Lung (tissue), 17 donors: ENCODE measurements at places on chromosomes 12 and 14. TPM values are rescaled to one million over a fixed set of nuclear protein-coding genes. Genes with fewer than 3 reads are reported as not detected.
A peak's percentile ranks its signal among the peaks of the same experiment; 100 is the strongest.

GRCh38 chr14:93734086-93734822 lies 54.0 kb downstream of the PRIMA1 start:
- no peak overlapping the region for H3K4me3 ChIP-seq
- no peak for DNase-seq
- H3K27me3 ChIP-seq, result no peaks in the 10 kb centered on the region
- H3K27ac ChIP-seq, result no peak overlapping the region

DNA sequence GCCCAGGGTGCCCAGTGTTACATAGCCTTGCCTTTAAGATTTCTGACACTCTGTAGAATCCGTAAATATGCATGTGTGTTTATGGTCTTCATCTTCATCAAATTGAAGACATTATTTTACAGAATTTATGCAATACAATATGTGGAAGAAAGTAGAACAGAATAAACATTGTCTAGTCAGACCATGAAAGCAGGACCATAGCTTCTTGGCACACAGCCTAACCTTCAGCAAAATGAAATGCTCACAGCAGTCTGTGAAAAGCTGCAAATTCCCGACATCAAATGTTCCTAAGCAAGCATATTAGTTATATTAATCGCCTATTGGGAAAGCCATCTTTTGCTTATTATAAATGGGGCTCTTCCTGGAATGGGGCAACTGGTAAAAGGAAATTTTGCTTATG lies 111.3 kb upstream of the GARIN2 start:
- no peaks in the 10 kb centered on the region for H3K4me1 ChIP-seq
- no peak overlapping the region for H3K4me3 ChIP-seq
- DNase-seq, result peak; percentile 27
- H3K27ac ChIP-seq, result no peak overlapping the region
- H3K27me3 ChIP-seq, result no peaks in the 10 kb centered on the region
- no peaks in the 10 kb centered on the region for H3K36me3 ChIP-seq

TRIM9 gene
- 0.38 TPM for polyA plus RNA-seq

DNA sequence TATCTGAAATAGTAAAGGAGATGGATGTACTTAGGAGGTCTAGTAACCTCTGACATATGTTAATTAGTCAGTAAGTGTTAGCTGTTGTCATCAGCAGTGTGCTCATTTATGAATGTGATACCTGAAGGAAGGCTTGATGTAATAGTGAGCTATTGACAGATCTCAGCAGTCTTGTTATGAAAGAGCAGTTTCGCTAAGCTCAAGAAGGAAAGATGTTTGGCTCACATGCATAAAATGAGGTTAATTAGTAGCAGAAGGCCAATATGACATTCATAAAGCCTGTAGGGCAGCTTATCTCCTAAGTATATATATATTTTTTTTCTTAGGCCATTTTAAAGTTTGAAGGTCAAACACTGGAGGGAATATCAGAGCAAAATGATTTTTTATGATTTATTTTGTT lies 2.8 kb downstream of the FAM234B start:
- H3K36me3 ChIP-seq, result no peaks in the 10 kb centered on the region
- no peak for DNase-seq
- peaks cover 3% of the 10 kb centered on the region for H3K27me3 ChIP-seq
- no peak overlapping the region for H3K27ac ChIP-seq
- H3K4me1 ChIP-seq, result no peaks in the 10 kb centered on the region

DNA sequence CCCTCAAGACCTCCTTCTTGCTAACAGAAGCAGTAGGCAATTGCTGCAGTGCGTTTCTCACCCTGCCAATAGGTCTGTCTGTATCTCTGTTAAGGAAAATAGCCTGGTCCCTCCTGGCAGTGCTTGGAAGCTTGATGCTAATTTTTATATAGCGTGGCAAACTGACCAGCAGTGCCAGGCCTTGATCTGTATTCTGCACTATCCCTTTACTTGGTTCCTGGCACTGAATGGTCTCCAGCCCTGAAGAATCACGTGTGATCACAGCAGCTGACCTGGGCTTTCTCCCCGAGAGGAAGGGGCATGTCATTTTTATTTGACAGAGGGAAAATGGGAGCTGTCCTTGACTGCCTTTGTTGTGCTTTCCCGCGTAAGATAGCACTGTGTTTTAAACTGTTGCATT lies 48.7 kb upstream of the TRAF3 start:
- no peak for DNase-seq
- no peak overlapping the region for H3K4me3 ChIP-seq
- no peak overlapping the region for H3K27ac ChIP-seq
- peaks cover 46% of the 10 kb centered on the region for H3K36me3 ChIP-seq
- H3K27me3 ChIP-seq, result no peaks in the 10 kb centered on the region

ESPL1 gene
- 0.97 TPM for polyA plus RNA-seq

DNA sequence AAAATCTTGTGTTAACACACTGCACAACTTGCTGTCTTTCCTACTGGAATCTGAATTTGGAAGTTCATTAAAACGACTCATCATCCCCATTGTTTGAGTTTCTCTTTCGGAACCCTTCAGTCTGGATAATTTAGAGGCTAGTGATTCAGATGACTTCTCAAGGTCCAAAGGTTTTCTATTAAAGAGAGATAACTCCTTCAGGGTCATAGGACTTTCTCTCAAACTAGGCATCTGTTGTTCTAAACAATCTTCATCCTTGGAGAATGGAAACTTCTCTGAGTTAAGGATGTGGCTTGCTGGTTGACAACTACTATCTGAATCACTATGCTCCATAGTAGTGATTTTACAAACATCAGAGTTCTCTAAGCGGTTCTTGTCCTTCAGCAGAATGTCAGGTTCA lies 4.4 kb downstream of the MLH3 start:
- H3K27ac ChIP-seq, result no peak overlapping the region
- peaks cover 65% of the 10 kb centered on the region for H3K4me1 ChIP-seq
- H3K36me3 ChIP-seq, result peaks cover 3% of the 10 kb centered on the region
- no peaks in the 10 kb centered on the region for H3K27me3 ChIP-seq

GRCh38 chr14:43356979-43357545 lies 1150.0 kb downstream of the FSCB start:
- no peak overlapping the region for H3K27ac ChIP-seq
- H3K4me1 ChIP-seq, result no peaks in the 10 kb centered on the region
- no peaks in the 10 kb centered on the region for H3K27me3 ChIP-seq
- no peaks in the 10 kb centered on the region for H3K36me3 ChIP-seq
- DNase-seq, result peak; percentile 53
- H3K4me3 ChIP-seq, result no peak overlapping the region

RPGRIP1 gene
- 0.33 TPM for polyA plus RNA-seq

GRCh38 chr14:45893127-45893526 lies 640.1 kb upstream of the MIS18BP1 start:
- no peak overlapping the region for H3K4me3 ChIP-seq
- H3K4me1 ChIP-seq, result peaks cover 3% of the 10 kb centered on the region
- no peaks in the 10 kb centered on the region for H3K27me3 ChIP-seq
- H3K27ac ChIP-seq, result no peak overlapping the region

CLEC4A gene
- 5.5 TPM for polyA plus RNA-seq

TC2N gene
- 23.4 TPM for polyA plus RNA-seq

MAP1LC3B2 gene
- 1.1 TPM for polyA plus RNA-seq

DNA sequence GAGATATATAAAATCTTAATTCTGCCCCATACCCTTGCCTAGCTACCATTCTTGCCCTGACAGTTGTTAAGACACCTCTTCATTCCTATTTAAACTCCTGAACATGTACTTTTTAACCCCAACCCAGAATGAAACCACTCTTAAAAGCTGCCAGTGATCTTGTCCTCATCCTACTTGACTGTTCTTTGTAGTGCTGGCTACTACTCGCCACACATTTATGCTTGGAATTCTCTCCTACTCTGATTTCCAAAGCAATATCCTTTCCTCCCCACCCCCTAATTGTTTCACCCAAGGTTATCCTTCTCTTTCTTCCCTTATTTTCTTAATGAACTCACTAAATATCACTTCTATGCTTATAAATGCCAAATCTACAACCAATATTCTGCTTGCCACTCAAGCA lies 4.1 kb downstream of the NFYB start:
- peaks cover 16% of the 10 kb centered on the region for H3K4me1 ChIP-seq
- no peak overlapping the region for H3K27ac ChIP-seq
- no peak overlapping the region for H3K4me3 ChIP-seq
- H3K27me3 ChIP-seq, result no peaks in the 10 kb centered on the region
- H3K36me3 ChIP-seq, result peaks cover 5% of the 10 kb centered on the region

PTPRB gene
- polyA plus RNA-seq, result 15.5 TPM

DNA sequence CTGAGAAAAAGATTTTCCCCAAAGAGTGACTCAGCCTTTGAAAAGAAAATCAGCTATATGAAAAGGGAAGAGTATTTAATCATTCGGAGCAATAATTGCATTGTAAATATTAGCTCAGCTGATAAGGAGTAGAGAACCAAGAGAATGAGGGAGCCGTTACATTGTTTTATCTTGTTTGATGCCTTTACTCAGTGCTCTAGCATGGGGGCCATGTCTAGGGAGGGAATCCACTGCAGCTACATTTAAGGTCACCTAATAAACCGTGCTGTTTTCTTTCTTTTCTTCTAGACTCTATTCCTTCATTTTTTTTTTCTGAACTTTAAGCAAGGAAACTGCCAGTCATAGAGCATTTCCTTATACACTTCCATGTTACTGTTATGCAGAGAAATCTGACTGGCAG lies 447.0 kb downstream of the DIO2 start:
- H3K4me1 ChIP-seq, result no peaks in the 10 kb centered on the region
- DNase-seq, result peak; percentile 24
- no peak overlapping the region for H3K27ac ChIP-seq
- H3K27me3 ChIP-seq, result no peaks in the 10 kb centered on the region
- H3K4me3 ChIP-seq, result no peak overlapping the region

DNA sequence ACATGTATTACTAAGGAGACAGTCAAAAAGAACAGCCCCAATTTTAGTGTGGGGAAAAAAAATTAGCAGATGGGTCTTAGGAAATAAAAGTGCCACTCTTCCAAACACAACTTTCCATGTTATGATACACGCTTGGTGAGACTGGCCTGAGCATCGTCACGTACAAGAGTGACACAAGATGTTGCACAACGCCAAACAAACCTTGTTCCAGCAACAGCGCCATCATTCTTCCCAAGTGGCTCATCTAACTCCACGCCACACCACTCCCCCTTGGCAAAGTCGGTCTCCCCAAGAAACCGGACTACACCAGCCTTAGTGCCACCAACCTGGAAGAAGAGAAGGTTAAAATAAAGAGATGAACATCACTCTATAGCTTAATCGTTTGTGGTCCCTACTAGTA lies 58.7 kb downstream of the CLIP1 start:
- no peaks in the 10 kb centered on the region for H3K27me3 ChIP-seq
- DNase-seq, result no peak
- no peak overlapping the region for H3K27ac ChIP-seq
- H3K4me1 ChIP-seq, result no peaks in the 10 kb centered on the region

DNA sequence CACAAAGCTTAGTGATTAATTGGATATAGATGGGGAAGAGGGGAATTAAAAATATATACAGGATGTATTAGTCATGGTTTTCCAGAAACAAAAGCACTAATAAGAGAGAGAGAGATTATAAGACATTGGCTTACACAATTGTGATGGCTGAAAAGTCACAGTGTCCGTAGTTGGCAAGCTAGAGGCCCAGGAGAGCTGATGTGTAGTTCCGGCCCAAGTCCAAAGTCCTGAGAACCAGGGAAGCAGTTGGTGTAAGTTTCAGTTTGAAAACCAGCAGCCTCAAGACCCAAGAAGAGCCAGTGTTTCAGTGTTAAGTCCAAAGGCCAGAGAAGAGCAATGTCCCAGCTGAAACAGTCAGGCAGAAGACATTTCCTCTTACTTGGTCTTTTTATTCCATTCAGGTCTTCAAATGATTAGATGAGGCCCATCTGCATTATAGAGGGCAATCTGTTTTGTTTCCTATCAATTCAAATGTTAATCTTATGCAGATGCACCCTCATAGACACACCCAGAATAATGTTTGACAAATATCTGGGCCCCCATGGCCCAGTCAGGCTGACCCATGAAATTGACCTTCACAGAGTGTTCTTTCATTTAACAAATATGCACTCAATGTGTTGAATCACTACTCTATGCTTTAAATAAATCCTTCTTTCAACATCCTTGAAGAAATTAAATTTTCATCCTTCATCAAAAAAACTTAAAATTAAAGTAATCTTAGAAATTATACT lies 67.2 kb upstream of the DIO2 start:
- no peak overlapping the region for H3K4me3 ChIP-seq
- no peak for DNase-seq
- H3K27ac ChIP-seq, result no peak overlapping the region

SLC25A21 gene
- polyA plus RNA-seq, result 0.23 TPM

DNA sequence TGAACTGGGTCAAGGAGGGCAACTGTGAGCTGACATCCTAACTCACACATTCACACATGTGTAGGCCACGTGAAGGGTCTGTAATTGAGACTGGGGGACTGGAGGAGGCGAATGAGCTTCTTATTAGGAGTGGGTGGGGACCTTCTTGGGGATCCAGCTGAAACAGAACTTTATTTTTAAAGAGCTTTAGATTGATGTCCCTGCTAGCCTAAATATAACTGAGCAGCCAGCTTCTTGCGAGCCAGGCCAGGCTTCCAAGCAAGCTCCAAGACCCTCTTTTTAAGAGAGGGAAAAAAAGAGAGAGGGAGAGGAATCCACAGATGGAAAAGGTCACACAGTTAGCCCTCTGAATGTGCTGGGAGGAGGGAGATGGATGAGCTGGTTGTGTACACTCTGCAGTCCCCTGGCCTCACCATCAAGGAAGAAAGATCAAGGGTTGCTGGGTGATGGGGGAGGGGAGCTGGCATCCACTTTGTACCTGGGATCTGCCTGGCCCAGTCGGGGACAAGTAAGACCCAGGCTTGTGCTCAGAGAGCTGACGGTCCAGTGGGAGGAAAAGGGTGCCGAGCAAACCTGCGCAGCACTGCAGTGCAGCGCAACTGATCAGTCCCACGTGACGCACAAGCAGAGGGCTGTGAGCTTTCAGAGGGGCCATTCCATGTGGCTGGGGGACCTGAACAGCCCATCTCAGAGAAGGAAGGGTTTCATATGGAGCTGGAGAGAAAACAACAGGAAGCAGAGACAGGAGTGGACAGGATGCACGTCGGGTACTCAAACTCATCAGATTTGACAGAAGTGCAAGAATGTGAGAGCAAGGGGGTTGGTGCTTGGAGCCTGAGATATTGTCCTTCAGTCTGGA lies 154.5 kb downstream of the ZFP36L1 start:
- DNase-seq, result peak; percentile 89
- peak overlapping the region; percentile 84 for H3K27ac ChIP-seq
- no peaks in the 10 kb centered on the region for H3K36me3 ChIP-seq
- no peaks in the 10 kb centered on the region for H3K27me3 ChIP-seq
- no peak overlapping the region for H3K4me3 ChIP-seq

PRB2 gene
- polyA plus RNA-seq, result not detected

GRCh38 chr12:46351886-46352650 lies 20.5 kb downstream of the SLC38A2 start:
- no peak overlapping the region for H3K27ac ChIP-seq
- H3K4me3 ChIP-seq, result no peak overlapping the region
- DNase-seq, result no peak
- no peaks in the 10 kb centered on the region for H3K36me3 ChIP-seq
- no peaks in the 10 kb centered on the region for H3K27me3 ChIP-seq

BEST3 gene
- polyA plus RNA-seq, result 0.03 TPM
